ENCODE measurements at places on chromosomes 4 and X.

DNA sequence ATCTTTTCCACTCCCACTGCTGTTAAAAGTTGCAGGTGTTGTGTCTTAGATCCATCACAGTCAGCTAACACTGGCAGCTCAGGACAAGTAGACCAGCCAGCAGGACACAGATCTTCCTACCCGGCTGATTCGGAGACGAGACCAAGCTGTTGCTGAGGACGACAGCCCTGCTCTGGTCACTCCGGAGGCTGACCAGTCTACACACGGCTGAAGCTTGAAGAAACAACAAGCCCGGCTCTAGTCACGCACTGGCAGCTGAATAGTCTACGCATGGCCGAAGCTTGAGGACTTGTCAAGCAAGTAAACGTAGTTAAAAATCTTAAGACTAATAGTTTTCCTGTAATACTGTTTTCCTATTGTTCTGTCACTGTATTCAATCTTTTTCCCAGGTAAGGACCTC lies 1.8 kb downstream of the ACOX3 start:
- no peak for DNase-seq

DNA sequence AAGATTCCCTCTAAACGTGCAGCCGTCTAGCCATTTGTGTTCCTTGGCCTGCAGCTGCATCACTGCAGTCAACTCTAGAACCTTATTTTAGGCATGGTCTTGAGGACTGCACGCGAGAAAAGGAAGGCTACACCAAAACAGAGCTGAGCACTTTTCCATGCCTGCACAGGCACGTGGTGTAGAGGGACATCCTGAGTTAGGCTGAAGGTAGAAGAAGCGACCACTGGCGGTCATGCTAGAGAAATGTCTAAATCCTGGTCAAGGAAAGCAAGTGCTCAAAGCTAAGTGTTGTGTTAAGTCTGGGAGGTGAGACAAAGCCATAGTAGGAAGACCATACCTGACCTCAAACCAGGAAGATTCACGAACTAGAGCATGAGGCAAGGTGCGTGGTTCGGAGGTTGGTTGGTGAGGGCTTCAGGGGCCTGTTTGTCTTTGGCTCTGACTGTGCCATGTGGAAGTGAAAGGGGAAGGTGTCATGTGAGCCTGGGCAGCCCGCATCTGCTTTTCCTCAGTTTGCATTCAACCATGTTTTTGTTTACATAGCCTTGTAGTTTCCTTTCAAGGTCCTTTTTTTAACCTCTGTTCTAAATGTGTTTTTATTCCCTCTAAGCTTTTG lies 203.8 kb downstream of the AASDH start:
- no peak for DNase-seq

DNA sequence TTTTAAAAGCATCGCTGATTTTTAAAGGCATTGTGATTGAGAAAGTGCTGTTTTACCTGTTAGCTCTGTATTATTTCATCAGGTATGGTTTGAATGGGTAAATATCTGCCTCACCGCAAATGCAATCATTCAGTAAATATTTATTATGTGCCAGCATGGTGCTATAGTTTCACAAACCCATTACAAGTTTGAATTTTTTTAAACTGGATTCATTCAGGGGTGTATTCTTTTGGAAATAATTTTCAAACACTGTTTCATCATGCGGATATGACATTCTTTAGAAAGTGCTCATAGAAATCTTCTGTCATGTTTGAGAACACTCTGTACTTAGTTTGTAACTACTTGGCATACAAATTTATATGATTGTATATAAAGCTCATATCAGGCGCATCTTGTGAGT lies 37.2 kb downstream of the LIMCH1 start:
- no peak for DNase-seq

DNA sequence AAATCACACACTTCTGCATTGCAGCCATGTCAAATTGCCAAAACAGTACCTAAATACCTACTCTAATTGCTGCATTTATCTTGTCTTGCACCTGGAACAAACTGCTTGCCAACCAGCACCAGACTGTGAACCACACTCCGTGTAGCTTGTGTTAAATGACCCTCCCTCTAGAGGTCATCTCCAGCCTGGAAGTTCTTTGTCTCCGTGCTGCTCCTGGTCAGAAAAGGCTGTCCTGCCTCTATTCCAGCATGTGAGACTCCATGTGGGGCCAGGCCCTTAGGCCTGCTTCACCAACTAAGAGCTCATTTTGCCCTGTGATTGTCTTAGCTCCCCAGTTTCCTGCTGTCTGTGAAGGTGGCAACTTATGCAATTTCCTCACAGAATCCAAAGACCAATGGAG lies 28.3 kb downstream of the CNGA2 start:
- DNase-seq, result no peak

DNA sequence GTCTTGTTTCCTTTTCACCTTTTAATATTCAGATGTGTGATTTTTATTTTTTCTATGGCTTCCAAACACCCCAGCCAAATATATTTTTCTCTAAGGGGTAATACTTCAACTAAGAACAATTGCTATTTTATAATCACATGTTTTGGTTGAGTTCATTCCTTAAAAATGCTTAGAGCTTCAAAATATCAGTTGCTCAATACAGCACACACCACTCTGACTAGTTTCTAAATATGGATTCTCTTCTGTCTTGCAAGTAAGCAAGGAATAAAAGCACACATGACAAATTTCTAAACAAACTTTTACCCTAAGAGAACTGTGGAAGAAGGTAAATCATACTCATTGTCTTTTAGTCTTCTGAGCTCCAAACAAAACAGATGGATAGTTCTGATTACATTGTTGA lies 27.2 kb downstream of the ANTXR2 start:
- no peak for DNase-seq

- DNase-seq, result no peak
Measured at GRCh38 chr4:40685300-40685699, 55.6 kb upstream of the RBM47 start.

DNA sequence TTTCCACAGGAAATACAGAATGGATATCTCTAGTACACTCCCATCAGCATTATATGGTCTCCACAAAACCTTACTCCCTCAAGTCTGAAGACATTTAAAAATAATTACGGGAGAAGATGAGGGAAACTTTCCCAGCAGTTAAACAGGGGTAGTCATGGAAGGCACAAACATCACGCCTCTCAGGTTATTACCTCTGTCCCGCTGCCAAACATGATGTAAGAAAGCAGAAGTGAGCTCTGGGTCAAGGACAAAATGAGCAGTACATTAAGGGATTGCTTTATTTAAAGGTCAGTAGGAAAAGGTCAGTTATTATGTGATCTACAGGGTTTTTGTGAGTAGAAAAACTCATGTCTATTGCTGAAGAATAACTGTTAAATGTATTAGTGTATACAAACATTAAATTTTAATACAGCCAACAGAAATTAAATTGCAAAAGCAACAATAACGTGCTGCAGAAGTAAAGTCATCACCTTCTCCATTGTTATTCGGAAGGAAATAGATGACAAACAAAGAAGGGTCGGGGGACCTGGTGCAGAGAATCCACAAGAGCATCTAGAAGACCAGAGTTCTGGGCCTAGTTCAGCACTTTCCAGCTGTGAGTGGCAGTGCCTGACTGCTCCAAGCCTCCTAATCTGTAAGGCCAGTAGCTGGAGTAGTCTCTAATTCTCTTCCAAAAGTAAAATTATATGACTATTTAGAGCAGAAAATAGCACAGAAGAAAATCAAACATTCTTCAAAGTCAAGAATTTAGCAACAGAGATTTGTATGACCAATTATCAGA lies 171.2 kb downstream of the PPP3CA start:
- DNase-seq, result no peak

All from stimulated activated CD4-positive, alpha-beta T cell treated with anti-CD3 and anti-CD28 coated beads, Interleukin-2, amount 100 ng/mL, for 48 hours (primary cell).